ENCODE measurements at places on chromosomes 1 and 21. TPM values are rescaled to one million over a fixed set of nuclear protein-coding genes. Genes with fewer than 3 reads are reported as not detected.

DNA sequence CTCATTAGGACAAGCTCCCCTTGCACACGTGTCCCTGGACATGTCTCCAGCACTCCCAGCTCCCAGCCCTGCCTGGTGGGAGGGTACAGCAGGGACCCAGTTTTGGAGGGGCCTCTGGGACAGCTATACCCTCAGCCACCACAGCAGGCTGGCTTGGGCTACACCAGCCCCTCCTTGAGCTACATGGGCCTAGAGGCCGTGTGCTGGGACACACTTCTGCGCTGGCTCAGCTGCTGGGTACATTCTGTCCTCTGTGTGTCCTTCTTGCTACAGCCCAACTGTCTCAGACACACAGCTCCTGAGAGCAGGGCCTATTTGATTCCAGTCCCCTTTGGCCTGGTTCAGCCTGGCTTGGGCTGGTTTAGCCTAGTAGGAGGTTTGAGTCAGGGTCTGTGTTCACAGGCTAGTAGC is 26.7 kb downstream of the DMAP1 start:
- no peak for DNase-seq
- H3K4me1 ChIP-seq = peaks cover 6% of the 10 kb centered on the region
- no peak overlapping the region for H3K4me3 ChIP-seq
- peaks cover 9% of the 10 kb centered on the region for H3K36me3 ChIP-seq

- no peak overlapping the region for H3K4me3 ChIP-seq
- peaks cover 59% of the 10 kb centered on the region for H3K27me3 ChIP-seq
- no peak for DNase-seq
Measured at GRCh38 chr1:18292531-18292930, 184.9 kb downstream of the IGSF21 start.

DNA sequence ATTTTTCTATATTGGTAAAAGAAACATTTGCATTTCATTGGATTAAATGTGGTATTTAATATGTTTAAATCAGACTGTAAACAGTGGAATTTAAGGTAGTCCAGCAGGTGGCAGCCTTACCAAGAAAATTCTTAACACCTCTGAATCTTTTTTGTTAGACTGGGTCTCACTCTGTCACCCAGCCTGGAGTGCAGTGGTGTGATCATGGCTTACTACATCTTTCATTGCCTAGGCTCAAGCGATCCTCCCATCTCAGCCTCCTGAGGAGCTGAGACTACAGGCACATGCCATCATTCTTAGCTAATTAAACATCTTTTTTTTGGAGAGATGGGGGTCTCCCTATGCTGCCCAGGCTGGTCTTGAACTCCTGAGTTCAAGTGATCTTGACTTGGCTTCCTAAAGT is 98.8 kb downstream of the RABGAP1L start:
- no peaks in the 10 kb centered on the region for H3K27me3 ChIP-seq
- DNase-seq = no peak
- no peak overlapping the region for H3K27ac ChIP-seq
- no peak overlapping the region for H3K4me3 ChIP-seq
- peaks cover 4% of the 10 kb centered on the region for H3K4me1 ChIP-seq

- no peak for DNase-seq
- H3K36me3 ChIP-seq = no peaks in the 10 kb centered on the region
Measured at GRCh38 chr1:80656014-80656636, 1144.6 kb upstream of the ADGRL2 start.

- H3K27me3 ChIP-seq = no peaks in the 10 kb centered on the region
- H3K36me3 ChIP-seq = no peaks in the 10 kb centered on the region
- no peak overlapping the region for H3K27ac ChIP-seq
- no peaks in the 10 kb centered on the region for H3K4me1 ChIP-seq
Measured at GRCh38 chr1:106699433-106699832, 357.0 kb upstream of the PRMT6 start.

DNA sequence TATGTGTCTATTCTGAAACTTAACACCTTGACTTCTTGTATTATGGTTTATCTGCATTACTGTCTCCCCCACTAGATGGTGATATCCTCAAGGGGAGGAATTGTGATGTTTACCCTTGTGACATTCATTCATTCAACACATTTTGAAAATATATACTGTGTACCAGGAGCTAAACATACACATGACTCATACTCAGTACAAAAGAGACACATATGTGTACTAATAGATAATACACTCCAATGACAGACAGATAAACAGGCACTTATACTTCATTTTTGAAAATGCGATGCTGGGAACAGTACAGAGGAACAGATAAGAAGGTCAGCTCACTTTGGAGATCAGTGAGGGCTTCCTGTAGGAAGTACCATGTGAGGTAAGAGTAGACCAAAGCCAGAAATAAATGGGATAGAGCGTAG is 8.9 kb upstream of the RAB3GAP2 start:
- H3K27ac ChIP-seq = no peak overlapping the region
- no peak overlapping the region for H3K4me3 ChIP-seq
- peaks cover 2% of the 10 kb centered on the region for H3K36me3 ChIP-seq
- peaks cover 6% of the 10 kb centered on the region for H3K27me3 ChIP-seq

DNA sequence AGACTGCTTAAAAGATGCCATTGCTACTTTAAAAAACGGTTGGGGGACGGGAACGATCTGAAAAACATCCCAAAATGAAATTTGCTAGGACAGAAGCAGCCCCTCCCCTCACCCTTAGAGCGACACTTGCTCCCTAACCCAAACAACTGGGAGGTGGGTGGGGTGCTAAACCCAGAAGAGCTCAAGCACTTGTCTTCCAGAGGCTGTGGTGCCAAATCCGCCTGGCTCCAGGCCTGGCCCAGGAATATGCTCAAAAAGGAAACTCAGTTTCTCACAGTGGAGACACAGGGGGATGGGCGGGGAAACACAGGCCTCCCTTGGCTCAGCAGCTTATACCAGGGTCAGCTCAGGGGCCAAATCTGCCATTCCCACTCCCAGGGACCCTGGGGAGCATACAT is 644 bp upstream of the PBXIP1 start:
- H3K4me3 ChIP-seq = peak overlapping the region; percentile 99
- peaks cover 10% of the 10 kb centered on the region for H3K36me3 ChIP-seq
- no peaks in the 10 kb centered on the region for H3K27me3 ChIP-seq
- peaks cover 63% of the 10 kb centered on the region for H3K4me1 ChIP-seq

GRCh38 chr1:56345831-56346230 is 233.5 kb downstream of the PLPP3 start:
- DNase-seq = no peak
- H3K4me3 ChIP-seq = no peak overlapping the region
- H3K4me1 ChIP-seq = no peaks in the 10 kb centered on the region
- no peak overlapping the region for H3K27ac ChIP-seq
- no peaks in the 10 kb centered on the region for H3K36me3 ChIP-seq
- H3K27me3 ChIP-seq = no peaks in the 10 kb centered on the region

DNA sequence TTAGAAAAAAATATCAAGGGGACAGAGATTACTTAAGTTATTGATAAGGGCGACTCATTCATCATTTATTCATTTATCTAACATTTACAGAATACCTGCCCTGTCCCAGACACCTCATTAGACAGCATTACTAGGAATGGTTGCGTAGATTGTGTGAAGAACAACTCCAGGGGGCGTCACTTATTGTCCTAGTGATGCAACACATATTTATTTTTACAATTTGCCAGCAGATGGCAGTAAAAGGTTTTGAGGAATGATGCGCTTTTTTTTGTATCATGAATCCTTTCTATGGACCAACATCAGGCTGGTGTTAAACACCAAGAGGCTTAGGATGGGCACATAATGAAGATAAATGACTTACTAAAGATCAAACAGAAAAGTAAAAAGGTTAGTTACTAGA is 5.5 kb downstream of the NCAM2 start:
- DNase-seq = no peak
- H3K27ac ChIP-seq = no peak overlapping the region
- H3K4me3 ChIP-seq = no peak overlapping the region
- no peaks in the 10 kb centered on the region for H3K4me1 ChIP-seq
- peaks cover 2% of the 10 kb centered on the region for H3K36me3 ChIP-seq

DNA sequence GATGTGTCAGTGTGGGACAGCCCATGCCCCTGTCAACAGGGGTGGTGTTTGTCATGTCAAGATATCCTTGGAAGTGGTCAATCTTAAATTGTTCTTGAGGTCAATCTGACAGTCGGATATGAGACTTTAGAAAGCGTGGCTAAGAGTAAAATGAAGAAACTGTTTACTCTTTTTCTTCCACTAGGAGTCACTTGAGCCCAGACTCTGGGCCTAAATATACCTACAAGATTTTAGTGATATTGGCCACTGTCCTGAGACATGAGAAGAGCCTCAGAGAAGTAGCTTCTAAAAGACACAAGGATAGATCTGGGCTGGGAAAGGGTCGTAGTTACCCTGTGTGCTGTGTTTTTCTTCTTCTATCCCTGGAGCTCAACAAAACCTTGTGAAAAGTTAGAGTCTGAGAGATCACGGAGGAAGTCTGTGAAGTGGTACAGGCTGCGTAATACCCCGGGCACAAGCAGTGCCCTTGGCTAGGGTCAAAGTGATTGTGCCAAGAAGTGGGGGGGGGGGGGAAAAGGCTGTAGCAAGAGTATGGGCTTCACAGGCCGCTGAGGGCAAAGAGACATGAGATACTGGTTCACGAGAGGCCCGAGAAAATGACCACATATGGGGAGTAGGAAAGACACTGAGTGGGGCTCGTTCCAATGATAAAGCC is 355.2 kb upstream of the GREM2 start:
- H3K4me1 ChIP-seq = no peaks in the 10 kb centered on the region
- no peaks in the 10 kb centered on the region for H3K27me3 ChIP-seq
- no peak overlapping the region for H3K4me3 ChIP-seq
- no peaks in the 10 kb centered on the region for H3K36me3 ChIP-seq

- H3K27me3 ChIP-seq = no peaks in the 10 kb centered on the region
- no peaks in the 10 kb centered on the region for H3K4me1 ChIP-seq
- H3K27ac ChIP-seq = no peak overlapping the region
- no peak overlapping the region for H3K4me3 ChIP-seq
- DNase-seq = no peak
Measured at GRCh38 chr1:12490532-12491142, 127.4 kb downstream of the DHRS3 start.

DNA sequence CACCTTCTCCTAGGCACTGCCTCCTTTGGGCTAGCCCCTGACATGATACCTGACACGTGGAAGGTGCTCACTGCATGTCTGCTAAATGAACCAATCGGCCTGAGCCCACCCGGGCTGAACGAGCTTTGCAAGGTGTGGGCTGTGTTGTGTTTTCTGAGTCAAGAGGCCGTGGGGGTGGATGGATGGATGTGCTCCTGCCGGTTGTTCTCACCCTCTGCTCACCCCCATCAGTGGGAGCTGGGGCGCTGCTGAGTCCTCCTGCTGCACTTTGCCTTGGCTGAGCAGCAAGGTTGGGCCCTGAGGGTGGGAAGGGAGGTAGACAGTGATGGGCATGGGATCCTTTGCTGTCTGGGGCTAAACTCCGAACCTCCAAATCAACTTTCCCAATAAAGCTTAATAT is 6.7 kb upstream of the CACNA1E start:
- no peaks in the 10 kb centered on the region for H3K36me3 ChIP-seq
- H3K4me1 ChIP-seq = no peaks in the 10 kb centered on the region
- no peak overlapping the region for H3K4me3 ChIP-seq

DNA sequence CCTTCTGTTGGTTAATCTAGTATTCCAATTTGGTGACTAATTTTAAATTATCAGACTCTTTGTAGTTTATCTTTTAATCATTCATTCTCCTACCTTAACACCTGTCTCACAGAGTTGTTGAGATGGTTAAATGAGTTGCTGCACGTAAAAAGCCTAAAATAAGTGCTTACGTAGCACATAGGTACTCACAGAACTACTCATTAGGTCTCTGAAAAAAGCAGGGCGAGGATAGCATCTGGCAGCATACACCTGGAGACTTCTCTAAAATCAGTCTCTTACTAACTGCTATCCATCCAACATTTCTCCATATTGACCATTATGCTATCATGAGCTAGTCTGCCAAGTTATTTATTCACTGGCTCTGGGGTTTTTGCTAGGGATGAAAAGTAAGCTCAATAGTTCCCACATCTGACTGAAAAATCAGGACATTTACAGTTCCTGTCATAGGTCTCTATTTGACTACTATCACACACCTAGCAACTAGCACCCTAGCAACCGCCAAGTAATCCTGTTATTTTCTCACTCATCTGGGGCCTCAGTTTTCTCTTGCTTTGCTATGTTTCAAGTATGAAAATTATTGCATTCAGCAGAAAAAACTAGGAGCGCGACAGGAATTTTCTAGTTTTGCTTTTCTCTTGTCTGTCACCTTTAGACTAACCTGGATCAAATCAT is 11.2 kb downstream of the CSDE1 start:
- peaks cover 14% of the 10 kb centered on the region for H3K36me3 ChIP-seq
- H3K4me1 ChIP-seq = peaks cover 62% of the 10 kb centered on the region
- DNase-seq = no peak
- H3K4me3 ChIP-seq = peak overlapping the region; percentile 63

DNA sequence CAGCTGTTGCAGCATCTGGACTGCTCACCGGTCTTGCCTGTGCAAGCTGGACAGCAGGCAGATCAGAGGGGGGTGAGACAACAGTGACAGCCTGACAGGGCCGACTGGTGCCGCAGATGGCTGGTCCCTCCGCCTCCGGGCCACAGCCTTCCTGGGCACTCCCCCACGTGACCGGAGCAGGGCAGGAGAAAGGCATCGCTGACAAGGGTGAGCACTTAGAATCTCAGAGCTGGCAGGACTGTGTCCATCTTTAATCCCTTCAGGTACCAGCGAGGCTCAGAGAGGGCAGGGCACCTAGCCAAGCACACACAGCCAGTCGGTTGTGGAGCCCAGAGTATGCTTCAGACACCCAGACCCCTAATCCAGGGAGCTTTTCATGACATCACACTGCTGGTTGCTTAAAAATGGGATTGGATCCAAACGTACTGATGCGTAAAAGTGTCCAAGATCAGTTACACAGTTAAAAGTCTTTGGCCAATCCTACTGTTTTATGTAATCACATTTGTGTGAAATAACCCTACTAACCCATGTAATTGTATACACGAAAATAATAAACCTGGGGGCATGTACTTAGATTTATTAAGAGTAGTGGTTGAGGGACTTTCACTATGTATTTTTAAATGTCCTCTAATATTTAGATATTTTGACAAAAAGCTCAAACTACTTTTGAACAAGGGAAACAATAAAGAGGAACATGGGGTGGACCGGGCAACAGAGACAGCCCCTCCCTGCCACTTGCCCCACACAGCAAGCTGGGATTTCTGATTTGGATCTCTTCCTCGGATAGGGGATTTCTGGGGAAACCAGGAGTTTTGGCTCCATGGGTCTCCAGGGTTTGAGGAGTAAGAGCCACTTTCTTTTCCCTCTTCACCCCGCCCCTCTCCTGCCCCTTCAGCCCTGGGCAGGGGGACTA is 758 bp upstream of the CNTN2 start:
- peaks cover 2% of the 10 kb centered on the region for H3K36me3 ChIP-seq
- H3K4me1 ChIP-seq = no peaks in the 10 kb centered on the region
- no peak overlapping the region for H3K27ac ChIP-seq
- peaks cover 62% of the 10 kb centered on the region for H3K27me3 ChIP-seq
- H3K4me3 ChIP-seq = no peak overlapping the region
- DNase-seq = no peak

- no peak overlapping the region for H3K27ac ChIP-seq
- H3K4me1 ChIP-seq = peaks cover 5% of the 10 kb centered on the region
- H3K36me3 ChIP-seq = no peaks in the 10 kb centered on the region
- H3K27me3 ChIP-seq = no peaks in the 10 kb centered on the region
- peak overlapping the region; percentile 39 for H3K4me3 ChIP-seq
Measured at GRCh38 chr1:92424381-92424780, 62.3 kb downstream of the GFI1 start.

ERICH3 gene
- total RNA-seq = not detected

PDPN gene
- not detected for total RNA-seq

EDN2 gene
- not detected for total RNA-seq

DISC1 gene
- total RNA-seq = 16.2 TPM

THEM5 gene
- total RNA-seq = 0.89 TPM

CLDN8 gene
- total RNA-seq = not detected

GJB5 gene
- total RNA-seq = not detected

VSIG8 gene
- total RNA-seq = not detected

IFFO2 gene
- total RNA-seq = 99.8 TPM

PLCH2 gene
- 30.0 TPM for total RNA-seq

SYT6 gene
- total RNA-seq = not detected

All from T-helper 17 cell (primary cell).